Activated CD4-positive, alpha-beta T cell treated with anti-CD3 and anti-CD28 coated beads, Interleukin-2, amount 50 U/mL, for 48 hours (primary cell): ENCODE measurements at places on chromosomes 11 and 22.

DNA sequence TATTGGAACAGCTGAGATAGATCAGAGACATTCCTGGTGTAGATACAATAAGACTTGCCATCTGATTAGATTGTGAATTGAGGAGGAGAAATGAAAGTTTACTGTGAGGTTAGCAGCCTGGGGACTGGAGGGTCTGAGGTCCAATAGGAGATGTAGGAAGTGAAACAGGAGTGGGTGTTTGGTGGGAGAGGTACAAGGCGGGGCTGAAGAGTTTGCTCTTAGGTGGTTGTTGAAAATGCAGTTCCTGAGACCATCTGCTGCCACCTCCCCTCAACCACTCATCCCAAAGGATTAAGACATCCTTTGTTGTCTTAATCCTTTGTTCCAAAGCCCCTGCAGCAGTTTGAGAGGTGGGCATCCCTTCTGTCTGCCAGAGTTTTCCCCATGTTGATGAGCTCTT is 14.8 kb downstream of the PIWIL4 start:
- no peak for DNase-seq

DNA sequence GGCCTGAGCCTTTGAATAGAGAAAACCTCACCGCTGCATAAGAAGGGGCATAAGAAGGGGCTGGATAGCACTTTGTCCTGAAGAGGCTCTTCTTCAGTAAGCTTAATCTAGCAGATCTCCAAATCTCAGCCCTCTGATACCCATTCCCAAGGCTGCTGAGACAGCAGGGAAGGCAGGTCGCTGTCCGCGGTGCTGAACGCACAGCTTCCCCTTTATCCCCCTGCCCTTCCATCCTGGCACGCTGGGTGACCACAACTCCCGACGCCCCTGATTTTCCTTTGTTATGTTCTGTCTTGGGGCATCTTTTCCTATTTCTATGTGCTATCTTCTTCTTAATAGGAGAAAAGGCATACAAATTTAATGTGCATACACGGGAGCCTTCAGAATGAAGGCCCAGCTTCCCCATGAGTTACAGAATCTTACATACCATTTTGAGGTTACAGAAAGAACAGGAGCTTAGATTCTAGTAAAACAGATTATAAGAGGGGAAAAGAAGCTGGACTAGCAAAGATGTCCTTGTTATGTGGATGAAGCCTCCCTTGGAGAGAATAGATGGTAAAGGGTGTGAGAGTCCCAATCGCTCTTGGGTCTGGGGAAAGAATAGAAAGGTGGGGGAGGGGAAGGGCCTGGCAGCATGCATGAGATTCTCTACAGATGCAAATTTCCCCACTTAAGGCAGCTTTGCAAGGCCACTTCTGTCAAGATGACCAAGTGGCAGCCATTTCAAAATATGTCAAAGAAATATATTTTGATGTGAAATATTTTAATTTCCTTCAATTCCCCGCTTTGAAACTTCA is 5.7 kb upstream of the SULT4A1 start:
- peak; percentile 23 for DNase-seq

- no peak for DNase-seq
These were observed 34.8 kb upstream of the TMEM135 start for GRCh38 chr11:87002918-87003317.

DNA sequence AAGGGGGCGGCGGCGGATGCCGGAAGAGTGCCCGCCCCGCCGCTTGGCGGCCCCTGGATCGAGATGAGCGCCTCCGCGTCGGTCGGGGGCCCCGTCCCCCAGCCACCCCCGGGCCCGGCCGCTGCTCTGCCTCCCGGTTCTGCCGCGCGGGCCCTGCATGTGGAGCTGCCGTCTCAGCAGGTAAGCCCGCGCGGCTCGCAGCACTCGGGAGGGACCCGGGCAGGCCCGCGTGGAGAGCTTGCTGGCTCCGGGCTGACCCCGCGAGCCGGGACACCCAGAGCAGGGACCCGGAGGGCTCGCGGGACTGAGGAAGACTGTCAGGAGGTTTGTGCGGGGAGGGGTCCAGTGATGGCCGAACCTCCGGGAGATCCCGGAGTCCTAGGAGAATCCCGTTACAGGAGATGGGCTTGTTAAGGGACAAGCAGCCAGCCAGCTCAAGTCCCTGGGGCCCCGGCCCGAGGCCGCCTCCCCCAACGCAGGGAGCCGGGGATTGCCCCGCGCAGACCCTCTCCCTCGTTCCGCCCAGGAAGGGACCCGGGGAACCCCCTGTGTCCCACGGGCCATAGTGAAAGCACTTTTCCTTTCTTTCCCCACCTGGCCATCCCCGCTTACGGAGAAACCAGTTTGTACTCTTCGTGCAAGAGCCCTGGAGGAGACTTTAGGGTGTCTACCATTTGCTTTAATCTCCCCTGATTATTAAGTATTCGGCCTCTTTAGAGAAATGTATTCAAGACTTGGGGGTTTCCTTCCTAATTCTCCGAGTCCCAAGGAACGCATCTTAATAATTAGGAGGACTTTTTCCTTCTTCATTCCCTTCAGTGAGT is 547 bp downstream of the UVRAG start:
- DNase-seq: peak; percentile 38

GRCh38 chr11:86610559-86611341 is 61.7 kb downstream of the ME3 start:
- no peak for DNase-seq

- no peak for DNase-seq
These were observed 33.9 kb upstream of the SLC5A12 start for GRCh38 chr11:26755762-26756161.

DNA sequence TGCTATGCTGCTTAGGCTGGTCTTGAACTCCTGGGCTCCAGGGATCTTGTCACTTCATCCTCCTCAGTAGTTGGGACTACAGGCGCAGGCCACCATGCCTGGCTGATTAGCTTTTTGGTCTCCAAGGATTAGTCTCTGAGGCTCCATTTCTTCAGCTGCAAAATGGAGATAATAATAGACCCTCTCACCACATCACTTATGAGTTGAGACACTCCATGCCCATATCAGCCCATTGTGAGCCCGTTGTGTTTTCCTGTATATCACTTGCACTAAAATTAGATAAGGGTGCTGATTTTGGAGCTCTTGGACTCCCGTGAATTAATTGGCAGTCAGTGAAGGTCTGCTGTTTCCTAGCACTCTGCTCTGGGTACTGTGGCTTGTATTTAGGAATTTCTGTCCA is 36.0 kb downstream of the DEPDC5 start:
- no peak for DNase-seq

- DNase-seq: no peak
These were observed 40.2 kb downstream of the SCGB1A1 start for GRCh38 chr11:62459080-62459479.
